ENCODE measurements at places on chromosomes 7 and 10.

- DNase-seq = no peak
Observed at GRCh38 chr10:75497997-75498883, 66.8 kb downstream of the LRMDA start.

DNA sequence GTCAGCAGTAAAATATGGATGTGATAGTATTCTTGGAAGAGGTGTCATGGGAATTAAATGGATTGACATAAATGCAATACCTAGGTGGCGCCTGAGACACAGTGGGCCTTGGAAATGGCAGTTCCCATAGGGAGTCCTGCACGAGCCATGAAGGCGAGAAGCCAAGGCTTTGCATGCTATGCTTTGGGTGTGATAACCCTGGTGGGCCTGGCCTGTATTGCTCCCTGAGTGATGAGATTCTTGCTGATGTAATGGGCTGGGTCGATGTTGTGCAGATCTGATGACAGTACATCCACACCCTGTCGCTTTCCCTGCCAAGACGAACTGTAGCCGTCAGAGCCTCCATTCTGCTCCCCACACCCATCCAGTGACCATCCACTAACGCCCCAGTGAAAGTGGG lies 46.4 kb downstream of the CREB5 start:
- no peak for DNase-seq

GRCh38 chr10:71770255-71770654 lies 3.1 kb downstream of the VSIR start:
- DNase-seq = no peak

DNA sequence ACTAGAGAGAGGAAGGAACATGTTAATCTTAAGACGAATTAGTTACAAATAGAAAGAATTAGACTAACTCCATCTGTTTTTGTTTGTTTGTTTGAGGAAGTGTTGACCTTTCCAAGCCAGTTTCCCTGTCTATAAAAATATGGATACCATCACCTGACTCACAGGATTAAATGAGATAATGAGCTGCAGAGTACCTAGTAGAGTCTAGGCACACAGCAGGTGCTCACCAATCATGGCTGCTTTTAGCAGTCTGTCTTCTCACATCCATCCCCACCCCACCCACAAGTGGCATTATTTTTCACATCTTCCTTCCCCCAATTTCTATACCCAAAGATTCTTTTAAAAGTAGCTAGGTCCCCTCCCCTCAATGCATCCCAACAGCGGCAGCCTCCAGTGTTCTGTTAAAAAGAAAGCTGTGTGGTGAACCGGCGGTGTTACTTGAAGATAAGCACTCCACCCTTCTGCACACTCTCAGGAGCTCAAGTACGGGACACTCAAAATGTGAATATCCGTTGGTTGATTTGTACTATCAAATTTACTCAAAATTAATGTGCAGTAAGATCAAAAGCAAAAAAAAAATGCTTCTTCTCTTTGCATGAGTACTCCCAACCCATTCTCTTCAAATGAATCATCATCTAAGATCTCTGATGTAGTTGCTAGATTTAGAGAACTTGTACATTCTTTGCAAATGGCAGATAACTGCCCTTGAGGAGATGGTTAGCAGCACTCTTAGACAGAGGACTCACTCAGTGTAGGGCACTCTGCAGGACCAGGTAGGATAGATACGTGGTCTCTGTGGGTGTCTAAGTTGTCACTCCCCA lies 145.4 kb upstream of the ASAH2 start:
- DNase-seq = no peak

GRCh38 chr10:71618598-71618997 lies 101.0 kb downstream of the C10orf105 start:
- no peak for DNase-seq

DNA sequence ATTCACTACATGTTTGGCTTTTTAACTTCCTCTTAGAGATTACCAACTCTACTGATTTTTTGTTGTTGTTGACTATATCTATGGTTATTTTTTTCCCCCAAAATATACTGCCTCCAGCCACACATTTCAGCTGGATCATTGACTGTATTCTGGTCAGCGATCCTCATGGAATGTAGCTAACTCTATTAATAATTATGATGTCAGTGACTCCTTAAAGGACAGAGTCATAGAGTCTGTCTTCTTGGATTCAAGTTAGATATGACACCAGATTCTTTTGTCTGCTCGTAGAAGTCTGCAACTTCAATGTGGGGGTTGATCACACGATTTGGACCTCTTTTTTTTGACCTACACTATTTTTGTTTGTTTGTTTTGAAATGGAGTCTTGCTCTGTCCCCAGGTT lies 33.2 kb downstream of the UBN2 start:
- DNase-seq = no peak

GRCh38 chr7:94301024-94301586 lies 93.6 kb upstream of the COL1A2 start:
- no peak for DNase-seq

GRCh38 chr7:107989618-107990373 lies 13.2 kb downstream of the LAMB1 start:
- DNase-seq = no peak

GRCh38 chr10:67666416-67667034 lies 29.5 kb downstream of the CTNNA3 start:
- DNase-seq = no peak

DNA sequence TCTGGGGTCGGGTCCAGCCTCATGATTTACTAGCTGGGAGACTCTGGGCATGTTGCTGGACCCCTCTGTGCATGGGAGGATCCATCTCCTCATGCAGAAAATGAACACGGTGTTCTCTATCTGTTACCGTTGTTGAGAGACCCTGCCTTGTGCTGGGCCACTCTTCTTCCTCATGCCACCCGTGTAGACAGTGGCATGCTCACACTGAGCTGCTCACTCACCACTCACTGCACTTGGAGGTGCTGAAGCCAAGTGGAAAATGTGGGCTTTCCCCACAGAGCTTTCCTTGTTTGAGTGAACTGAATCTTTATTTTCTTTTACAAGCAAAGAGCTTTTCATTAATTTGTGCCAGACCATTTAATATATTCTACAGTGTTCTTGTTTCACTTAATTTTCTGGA lies 77.5 kb upstream of the GDF10 start:
- DNase-seq = no peak

- DNase-seq = no peak
Observed at GRCh38 chr10:83538047-83538446, 601.3 kb upstream of the GHITM start.

- no peak for DNase-seq
Observed at GRCh38 chr7:27118580-27118979, 12.0 kb downstream of the HOXA4 start.

GRCh38 chr7:144489504-144489903 lies 86.0 kb upstream of the NOBOX start:
- DNase-seq = no peak

GRCh38 chr7:73434701-73435069 lies 1.1 kb downstream of the FZD9 start:
- no peak for DNase-seq

DNA sequence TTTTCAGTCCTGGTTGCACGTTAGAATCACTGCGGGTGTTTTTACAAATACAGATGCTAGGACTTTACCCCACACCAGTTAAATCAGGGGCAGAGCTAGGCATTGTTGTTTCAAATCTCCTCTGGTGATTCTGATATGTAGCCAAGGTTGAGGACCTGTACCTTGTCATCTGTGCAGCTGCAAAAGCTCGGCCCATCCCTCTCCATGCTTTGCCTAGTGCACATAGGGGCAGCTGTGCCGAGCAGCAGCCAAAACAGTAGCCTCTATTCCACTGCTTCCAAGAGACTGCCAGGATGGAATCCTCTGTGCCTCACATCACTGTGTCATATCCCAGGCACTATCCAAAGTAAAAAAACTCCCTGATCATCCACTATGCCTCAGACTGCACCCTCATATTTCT lies 181.3 kb downstream of the CDK14 start:
- no peak for DNase-seq

- no peak for DNase-seq
Observed at GRCh38 chr7:27178366-27178765, 4.2 kb upstream of the HOXA10 start.

DNA sequence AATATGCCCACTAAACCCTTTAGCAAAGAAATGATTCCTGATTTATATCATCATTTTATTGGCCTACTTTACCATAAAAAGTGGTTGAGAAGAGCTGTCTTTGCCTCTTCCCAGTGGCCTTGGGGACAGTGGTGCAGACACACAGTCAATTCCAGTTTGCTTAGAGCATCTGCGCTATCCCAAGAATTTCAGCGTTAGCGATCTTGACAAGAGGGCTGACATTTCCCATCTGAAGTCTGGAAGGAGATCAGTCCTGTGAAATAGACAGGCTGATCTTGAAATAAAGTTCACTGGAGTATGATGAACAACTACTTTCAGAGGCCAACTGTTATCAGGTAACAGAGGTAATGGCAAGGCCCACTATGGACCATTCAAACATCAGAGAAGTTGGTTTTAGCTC lies 475.3 kb upstream of the NRP1 start:
- DNase-seq = no peak

DNA sequence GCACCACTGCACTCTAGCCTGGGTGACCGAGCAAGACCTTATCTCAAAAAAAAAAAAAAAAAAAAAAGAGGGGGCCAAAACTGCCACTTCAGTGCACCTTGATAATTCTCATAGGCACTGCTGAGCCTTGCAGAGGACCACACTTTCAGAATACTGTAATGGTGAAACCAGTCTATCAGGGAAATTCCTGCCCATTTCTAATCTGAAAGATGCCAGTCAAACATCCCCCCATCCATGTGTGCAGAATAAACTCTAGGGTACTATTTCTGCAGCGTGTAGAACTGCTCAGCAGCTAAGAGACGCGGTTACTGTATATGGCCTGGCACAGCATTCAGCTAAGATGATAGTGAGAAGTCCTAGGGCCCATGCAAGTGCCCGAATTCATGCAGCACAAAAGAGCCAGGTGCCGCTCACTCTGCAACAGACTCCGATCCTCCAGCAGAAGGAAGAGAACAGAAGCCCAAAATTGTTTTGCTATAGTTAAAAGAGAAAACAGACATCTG lies 286.8 kb upstream of the KLF14 start:
- DNase-seq = no peak

- DNase-seq = no peak
Observed at GRCh38 chr7:45888185-45888992, at the start of gene IGFBP1. Gene IGFBP1, plus strand, starts transcription at chr7:45888488. Its CDS starts 165 bp downstream, at chr7:45888653.

GRCh38 chr7:152383341-152384234 lies 52.2 kb downstream of the KMT2C start:
- no peak for DNase-seq

- peak; percentile 86 for DNase-seq
Observed at GRCh38 chr10:93702210-93703001, at the start of gene FRA10AC1. Gene FRA10AC1, minus strand, starts transcription at chr10:93702592. Its CDS starts 2,486 bp downstream, at chr10:93700106.

GRCh38 chr10:13340626-13341376 lies 7.3 kb downstream of the SEPHS1 start:
- DNase-seq = no peak

DNA sequence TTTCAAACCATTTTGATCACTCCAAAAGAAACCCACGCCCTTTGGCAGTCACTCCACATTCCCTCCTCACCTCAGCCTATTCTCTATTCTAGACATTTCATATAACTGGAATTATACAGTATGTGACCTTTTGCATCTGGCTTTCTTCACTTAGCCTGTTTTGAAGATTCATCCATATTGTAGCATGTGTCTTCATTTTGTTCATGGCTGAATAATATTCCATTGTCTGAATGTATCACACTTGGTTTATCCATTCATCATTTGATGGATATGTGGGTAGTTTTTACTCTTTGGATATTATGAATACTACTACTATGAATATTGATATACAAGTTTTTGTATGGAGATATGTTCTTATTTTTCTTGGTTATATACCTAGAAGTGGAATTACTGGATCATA lies 3.5 kb upstream of the OTUD1 start:
- no peak for DNase-seq

DNA sequence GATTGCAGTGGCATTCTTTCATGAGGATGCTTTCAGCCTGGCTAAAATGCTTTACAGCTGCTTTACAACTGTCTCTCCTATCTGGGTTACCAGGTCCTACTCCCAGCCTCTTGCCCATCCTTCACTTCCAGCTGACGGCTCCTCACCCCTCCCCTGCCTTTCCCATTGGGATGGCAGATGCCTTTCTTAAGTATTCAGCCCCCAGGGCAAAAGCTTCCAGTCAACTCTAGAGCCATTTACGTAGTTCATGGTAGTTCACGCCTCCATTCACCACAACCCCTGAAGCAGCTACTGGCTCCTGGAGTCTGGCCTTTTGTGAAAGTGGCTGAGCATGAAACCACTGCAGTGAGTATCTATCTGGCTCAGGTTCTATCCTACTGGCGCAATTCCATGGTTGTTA lies 17.2 kb upstream of the BMPER start:
- no peak for DNase-seq

DNA sequence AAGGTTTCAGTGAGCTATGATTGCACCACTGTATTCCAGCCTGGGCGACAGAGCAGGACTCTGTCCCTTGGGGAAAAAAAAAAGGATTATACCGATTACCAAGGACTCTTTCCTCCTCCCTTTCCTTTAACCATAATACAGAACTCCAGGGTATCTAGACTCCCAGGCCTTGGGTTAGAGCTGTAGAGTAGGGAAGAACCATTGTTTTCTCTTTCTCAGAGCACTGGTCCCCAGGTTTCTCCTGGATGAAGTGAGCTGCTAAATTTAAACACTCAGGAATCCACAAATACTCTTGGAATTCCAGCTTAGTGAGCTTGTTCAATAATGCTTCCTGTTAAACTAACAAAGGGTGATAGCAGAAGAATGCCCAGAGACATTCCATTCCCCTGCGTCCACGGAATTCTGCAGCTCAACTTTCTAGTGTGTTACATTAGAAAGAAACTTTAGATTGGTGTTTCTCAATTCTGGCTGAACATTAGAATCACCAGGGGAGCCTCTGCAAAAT lies 14.6 kb upstream of the RPEL1 start:
- no peak for DNase-seq

GRCh38 chr10:689452-690371 lies at the start of gene DIP2C:
Gene DIP2C, minus strand, starts transcription at chr10:689668. Its CDS starts 90 bp downstream, at chr10:689578.
- no peak for DNase-seq

GRCh38 chr10:24156686-24157085 lies 52.3 kb upstream of the KIAA1217 start:
- no peak for DNase-seq

GRCh38 chr10:68604441-68604840 lies 44.3 kb downstream of the TET1 start:
- DNase-seq = no peak

- DNase-seq = no peak
Observed at GRCh38 chr10:2476812-2477553, 590.4 kb upstream of the PFKP start.

DNA sequence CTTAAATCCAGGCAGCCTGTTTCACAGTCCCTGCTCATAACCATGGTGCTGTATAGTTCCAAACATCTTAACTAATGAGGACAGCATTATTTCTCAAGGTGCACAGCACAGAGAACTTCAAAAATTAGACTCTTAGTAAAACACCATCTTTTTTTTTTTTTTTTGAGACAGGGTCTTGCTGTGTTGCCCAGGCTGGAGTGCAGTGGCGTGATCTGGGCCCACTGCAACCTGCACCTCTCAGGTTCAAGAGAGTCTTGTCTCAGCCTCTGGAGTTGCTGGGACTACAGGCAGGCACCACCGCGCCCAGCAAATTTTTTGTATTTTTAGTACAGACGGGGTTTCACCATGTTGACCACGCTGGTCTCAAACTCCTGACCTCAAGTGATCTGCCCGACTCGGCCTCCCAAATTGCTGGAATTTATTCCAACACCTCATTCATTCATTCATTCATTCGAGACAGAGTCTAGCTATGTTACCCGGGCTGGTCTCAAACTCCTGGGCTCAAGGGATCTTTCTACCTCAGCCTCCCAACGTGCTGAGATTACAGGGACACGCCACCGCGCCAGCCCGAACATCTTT lies 507 bp upstream of the TMEM254 start:
- no peak for DNase-seq

Data from stimulated activated CD8-positive, alpha-beta memory T cell treated with anti-CD3 and anti-CD28 coated beads, Interleukin-4, amount 100 ng/mL, for 24 hours (primary cell).